ENCODE measurements at places on chromosomes 6 and 20. TPM values are rescaled to one million over a fixed set of nuclear protein-coding genes. Genes with fewer than 3 reads are reported as not detected.

GRCh38 chr6:82074556-82074955 lies 173.0 kb downstream of the IBTK start:
- peaks cover 3% of the 10 kb centered on the region for H3K27me3 ChIP-seq
- H3K36me3 ChIP-seq, result no peaks in the 10 kb centered on the region
- no peak overlapping the region for H3K27ac ChIP-seq

BTNL2 gene
- total RNA-seq, result not detected

C6orf58 gene
- total RNA-seq, result not detected

DNA sequence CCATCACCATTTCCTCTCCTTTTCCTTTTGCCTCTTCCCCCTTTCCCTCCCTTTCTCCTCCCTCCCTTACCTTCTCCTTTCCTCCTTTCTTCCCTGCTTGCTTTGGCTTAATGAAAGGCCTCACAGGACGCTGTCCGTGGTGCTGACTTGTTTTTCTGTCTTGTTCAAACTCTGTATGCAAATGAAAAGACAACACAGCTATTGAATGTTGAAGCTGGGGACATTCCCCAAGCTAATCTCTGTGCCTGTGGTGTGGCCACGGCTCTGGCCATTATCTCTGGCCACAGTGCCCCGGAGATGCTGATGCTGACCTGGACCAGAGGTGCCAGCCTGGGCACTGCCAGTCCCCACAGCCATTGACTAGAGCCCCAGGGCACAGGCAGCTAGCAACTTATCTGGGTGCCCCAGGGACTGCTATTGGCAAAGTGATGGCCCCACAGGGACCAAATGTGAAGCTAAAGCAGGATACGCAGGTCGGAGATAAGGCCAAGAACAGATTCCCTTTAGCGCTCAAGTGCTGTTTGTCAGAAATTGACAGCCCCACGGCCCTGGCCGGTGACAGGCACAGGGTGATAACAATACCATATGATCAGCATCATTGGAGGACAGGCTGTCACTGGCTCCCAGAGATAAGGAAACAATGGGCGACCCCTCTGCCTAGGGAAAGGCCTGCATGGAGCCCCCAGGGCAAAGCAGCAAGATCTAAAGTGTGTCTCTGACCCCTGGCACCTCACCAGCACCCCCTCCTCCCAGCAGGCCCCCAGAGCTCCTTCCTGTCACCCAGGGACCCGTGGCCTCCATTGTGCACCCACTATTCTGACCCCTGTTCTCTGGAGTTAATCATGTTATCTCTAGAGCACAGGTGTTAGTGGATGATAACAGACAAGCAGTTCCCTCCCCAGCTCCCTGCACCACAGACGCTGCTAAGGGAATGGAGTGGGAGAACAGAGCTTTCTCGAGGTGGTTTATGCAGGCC lies 31.6 kb upstream of the SLC32A1 start:
- H3K27me3 ChIP-seq, result peaks cover 3% of the 10 kb centered on the region
- no peaks in the 10 kb centered on the region for H3K4me1 ChIP-seq
- no peaks in the 10 kb centered on the region for H3K36me3 ChIP-seq
- no peak overlapping the region for H3K4me3 ChIP-seq
- peak; percentile 13 for DNase-seq

DNA sequence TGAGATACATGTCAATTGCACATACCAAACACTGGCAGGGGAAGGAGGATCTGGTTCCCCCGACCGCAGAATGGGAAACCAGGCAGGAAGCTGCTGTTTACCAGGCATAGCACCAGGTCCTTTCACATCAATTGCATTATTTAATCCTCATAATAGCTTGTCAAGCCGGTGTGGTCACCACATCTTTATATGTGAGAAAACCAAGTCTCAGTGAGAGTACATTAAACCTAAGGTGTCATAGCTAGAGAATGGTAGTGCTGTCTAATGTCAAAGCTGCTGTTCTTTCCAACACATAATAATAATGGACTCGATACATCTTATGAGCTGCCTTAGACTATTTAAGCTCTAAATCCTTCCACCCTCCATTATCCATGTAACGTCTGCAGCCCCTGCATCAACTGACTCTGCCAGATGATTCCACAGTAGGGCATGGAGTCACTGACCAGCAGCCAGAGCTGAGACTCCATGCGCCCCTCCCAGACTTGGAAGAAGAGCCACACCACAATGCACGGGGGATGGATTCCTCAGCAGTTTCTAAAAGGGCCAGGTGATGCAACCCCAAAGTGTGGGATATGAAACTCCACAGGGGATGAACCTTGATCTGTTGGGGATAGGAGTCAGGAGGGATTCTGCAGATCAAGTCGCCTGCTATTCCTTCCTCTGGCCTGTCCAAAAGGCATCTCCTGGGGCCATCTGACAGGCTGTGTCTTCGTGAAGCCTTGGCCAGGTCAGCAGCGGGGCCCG lies 71.8 kb downstream of the GPR6 start:
- H3K4me1 ChIP-seq, result no peaks in the 10 kb centered on the region
- H3K27ac ChIP-seq, result no peak overlapping the region
- no peak for DNase-seq
- H3K27me3 ChIP-seq, result peaks cover 7% of the 10 kb centered on the region
- no peak overlapping the region for H3K4me3 ChIP-seq

BPIFB1 gene
- not detected for total RNA-seq

DNA sequence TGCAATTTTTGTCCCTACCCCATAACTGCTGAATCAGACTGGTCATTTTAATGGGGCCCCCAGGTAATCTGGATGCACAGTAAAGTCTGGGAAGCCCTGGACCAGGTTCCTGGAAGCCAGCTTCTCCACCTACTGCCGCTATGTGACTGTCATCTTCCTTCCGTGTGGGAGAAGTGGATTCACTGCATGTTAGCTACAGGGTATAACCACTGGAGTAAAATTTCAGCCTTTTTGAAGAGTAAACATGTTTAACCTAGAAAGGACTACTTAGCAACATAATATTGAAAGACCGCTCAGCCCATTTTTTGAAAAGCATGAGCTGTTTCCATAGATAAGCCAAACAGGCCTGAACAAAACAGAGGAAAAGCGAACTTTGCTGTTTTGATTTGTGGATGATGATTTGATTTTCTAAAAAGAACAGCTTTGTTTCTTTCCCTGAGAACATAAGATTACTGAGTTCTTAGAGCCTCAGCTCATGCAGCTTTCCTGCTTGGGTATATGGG lies 208.1 kb downstream of the PLCB4 start:
- no peaks in the 10 kb centered on the region for H3K36me3 ChIP-seq
- no peak overlapping the region for H3K27ac ChIP-seq
- H3K4me3 ChIP-seq, result no peak overlapping the region
- no peaks in the 10 kb centered on the region for H3K4me1 ChIP-seq
- H3K27me3 ChIP-seq, result no peaks in the 10 kb centered on the region

GRCh38 chr6:158188591-158188990 lies 20.4 kb downstream of the GTF2H5 start:
- no peak for DNase-seq
- H3K36me3 ChIP-seq, result peaks cover 47% of the 10 kb centered on the region
- H3K4me1 ChIP-seq, result peaks cover 19% of the 10 kb centered on the region
- H3K4me3 ChIP-seq, result no peak overlapping the region
- H3K27ac ChIP-seq, result no peak overlapping the region
- no peaks in the 10 kb centered on the region for H3K27me3 ChIP-seq

Measured in activated T-helper 2 cell treated with anti-CD3 and anti-CD28 coated beads, Interferon-gamma antibody, Interleukin-2, Interleukin-4, amounts not matched to agents 10 μg/mL and 5 μg/mL and 100 μg/mL, durations not matched to agents 14 hours and 24 hours and 36 hours (primary cell).